AG08395 (cell line): ENCODE measurements at places on chromosomes 4 and X.

DNA sequence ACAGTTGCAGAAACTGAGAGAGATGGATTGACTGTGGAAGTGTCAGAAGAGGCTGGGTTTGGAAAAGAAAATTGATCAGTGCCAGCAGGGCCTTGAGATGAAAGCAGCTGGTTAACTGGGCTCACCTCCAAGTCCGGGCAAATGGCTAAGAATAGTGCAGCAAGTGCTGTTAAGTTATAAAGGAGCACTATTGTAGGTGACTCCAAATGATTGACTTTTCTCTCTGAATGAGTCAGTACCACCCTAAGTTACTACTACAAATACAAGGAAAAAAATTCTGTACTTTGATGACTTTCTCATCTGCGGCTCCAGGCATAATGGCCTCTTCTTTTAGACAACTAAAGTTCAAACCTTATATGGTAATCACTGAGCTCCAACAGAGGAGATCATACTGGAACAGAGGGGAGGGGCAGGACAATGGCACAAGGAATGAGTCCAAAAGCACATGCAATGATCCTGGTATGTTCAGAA lies 733.4 kb upstream of the INTU start:
- peak; percentile 77 for DNase-seq

- no peak for DNase-seq
Observed at GRCh38 chrX:97057349-97057909, 173.7 kb downstream of the RPA4 start.

GRCh38 chr4:107066621-107067020 lies 30.5 kb upstream of the DKK2 start:
- no peak for DNase-seq

DNA sequence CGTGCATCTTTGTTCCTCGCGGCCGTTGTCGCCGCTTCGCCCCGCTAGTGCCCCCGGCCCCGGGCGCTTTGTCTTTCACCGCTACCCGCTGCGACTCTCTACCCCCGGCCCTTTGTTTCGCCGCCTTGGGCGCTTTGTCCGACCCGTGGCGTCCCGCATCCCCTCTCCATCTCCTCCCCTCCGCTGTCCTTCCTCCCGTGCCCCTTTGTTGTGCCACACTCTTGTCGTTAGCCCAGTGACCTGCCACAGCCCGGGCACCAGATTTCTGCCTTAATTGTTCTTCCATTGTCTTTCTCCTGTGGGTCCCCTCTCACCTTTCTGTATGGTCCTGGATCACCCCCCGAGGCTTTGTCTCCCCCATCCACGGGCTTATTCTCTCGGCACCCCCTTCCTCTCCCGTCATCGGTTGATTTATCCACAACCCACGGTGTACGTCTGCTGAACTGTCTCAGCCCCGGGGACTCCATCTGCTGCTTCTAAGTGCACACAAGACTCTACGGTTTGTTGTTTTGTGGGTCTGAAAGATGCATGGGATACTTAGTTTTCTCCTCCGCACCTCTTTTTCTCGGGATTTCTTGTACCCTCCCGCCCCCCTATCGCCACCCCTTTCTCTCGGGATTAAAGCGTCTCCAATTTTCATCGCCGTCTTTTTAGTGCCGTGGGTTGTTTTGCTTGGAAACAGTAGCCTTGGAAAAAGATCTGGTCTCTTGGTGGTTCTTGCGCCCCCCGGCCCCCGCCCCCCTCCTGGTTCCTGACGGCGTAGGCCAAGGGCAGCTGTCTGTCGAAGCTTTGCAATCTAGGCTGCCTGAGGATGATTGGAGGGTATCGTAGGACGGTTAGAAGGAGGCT lies 783 bp downstream of the RBPJ start:
- no peak for DNase-seq

DNA sequence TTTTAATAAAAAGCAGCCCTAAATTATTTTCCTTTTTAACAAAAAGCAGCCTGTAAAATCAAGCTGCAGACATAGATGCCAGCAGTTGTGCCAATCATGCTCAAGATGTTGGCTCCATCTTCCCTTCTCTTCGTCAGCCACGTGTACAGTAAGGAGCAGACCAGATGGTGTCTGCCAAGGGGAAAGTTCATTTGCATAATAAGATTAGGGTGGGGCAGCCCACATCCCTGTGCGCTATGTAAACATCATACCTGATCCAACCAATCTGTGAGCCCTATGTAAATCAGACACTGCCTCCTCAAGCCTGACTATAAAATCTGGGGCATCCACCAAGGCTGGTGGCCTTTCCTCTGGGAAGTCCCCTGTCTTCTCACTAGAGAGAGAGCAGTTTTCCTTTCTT lies 23.1 kb upstream of the C1GALT1C1 start:
- no peak for DNase-seq
